ENCODE measurements at places on chromosomes 2 and 18. TPM values are rescaled to one million over a fixed set of nuclear protein-coding genes. Genes with fewer than 3 reads are reported as not detected.

EVA1A gene
- polyA plus RNA-seq: 12.9 TPM

DNA sequence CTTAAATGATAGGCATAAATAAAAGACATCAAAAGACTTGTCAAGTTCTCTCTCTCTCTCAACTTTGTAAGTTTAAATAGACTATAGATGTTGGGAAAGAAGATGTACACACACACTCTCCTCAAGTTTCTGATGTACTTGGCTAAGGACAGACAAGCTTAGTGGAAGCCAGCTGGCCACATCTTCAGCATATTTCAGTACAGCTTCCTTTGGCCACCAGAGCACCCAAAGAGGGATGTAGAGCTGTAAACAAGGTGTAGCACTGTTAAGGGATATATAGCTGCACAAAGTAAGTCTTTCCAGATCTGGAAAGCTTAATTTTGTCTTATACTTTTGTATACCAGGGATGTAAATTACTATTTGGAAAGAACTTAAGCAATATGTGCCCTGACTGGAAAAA lies 64.3 kb upstream of the MSTN start:
- no peak for DNase-seq

AQP4 gene
- polyA plus RNA-seq: 0.80 TPM

RNF103 gene
- 39.8 TPM for polyA plus RNA-seq

- no peak for DNase-seq
Measured at GRCh38 chr2:44655401-44655864, 286.1 kb upstream of the SIX3 start.

DNA sequence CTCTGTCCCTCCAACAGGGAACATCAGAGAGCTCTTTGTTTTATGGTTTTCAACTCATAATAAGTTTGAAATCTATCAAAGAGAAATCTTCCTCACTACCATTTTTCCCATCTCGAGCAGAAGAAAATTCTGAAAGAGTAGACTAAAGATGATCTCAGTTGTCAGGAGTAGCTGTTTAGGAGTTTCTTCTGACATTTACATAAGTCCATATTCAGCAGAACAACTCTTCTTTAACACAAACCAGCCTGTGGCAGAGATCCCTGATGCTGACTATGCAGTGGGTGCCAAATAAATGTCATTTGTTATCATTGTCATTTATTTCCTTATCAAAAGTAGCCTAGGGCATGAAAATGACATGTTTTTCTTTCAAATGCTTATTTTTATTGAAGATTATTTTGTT lies 380.7 kb downstream of the MBD2 start:
- no peak for DNase-seq

HS1BP3 gene
- polyA plus RNA-seq: 14.6 TPM

DNA sequence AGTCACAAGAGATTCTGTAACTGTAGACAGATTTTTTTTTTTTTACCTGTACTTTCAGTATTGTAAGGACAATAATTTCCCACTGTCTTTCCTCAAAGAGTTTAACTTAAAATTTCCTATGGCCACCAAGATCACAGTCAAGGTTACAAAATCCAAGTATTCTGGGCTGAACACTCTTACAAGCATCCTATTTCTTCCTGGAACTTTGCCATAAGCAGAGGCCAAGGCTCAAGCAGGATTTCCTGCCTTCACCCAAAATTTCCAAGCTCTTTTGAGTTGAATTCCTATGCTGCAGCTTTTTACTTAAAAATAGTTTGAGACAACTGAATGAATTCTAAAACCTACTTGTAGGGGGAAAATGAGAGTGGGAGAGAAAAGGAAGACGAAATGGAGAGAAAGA lies 299.4 kb downstream of the ZNF516 start:
- DNase-seq: no peak

SLC8A1 gene
- 73.0 TPM for polyA plus RNA-seq

- no peak for DNase-seq
Measured at GRCh38 chr2:165902934-165903333, 50.6 kb downstream of the TTC21B start.

SGPP2 gene
- polyA plus RNA-seq: 17.4 TPM

DNA sequence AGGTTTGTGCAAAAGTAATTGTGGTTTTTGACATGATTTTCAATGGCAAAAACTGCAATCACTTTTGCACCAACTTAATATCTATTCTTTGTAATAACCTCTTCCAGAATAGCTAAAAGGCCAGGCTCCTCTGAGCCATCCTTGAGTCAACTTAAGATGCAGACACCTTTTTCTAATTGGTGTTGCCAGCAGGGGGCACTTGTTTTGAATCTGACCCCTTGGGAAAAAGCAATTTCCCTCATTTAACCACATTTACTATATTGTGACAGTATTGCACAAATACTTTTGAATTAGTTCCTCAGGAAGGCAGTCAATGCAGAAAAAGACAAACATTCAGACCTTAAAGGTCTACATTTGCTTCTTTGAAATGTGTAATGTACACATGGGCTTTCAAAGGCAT lies 78.6 kb upstream of the GALNT5 start:
- DNase-seq: no peak

- no peak for DNase-seq
Measured at GRCh38 chr2:30886080-30886479, 78.8 kb upstream of the CAPN13 start.

DNA sequence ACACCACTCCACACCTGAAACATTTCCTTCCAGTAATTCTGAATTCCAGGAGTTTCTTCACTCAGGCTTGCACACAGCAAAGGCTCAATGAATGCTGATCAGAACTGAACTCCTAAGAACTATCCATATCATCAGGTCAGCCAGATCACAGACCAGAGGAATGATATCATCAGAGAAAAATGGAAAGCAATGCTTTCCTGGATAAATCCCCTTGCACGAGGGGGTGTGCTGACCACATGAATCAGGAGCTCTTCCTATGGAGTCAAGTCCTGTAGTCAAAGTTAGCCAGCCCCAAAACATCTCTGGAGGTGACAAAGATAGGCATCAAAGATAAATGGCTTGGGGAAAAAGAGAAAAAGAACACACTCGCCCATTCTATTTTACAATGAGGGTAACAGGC lies 83.8 kb upstream of the ACVR2A start:
- DNase-seq: no peak

MREG gene
- polyA plus RNA-seq: 25.4 TPM

LRP2 gene
- polyA plus RNA-seq: 223 TPM

CACNB4 gene
- polyA plus RNA-seq: 15.5 TPM

- DNase-seq: no peak
Measured at GRCh38 chr2:42868096-42868495, 75.7 kb upstream of the HAAO start.

LINC00305 gene
- 3.6 TPM for polyA plus RNA-seq

TMEM185B gene
- polyA plus RNA-seq: 24.3 TPM

APCDD1 gene
- polyA plus RNA-seq: 74.6 TPM

LRRTM4 gene
- 1.4 TPM for polyA plus RNA-seq

GRCh38 chr2:9378433-9379390 lies 44.6 kb downstream of the ITGB1BP1 start:
- no peak for DNase-seq

DNA sequence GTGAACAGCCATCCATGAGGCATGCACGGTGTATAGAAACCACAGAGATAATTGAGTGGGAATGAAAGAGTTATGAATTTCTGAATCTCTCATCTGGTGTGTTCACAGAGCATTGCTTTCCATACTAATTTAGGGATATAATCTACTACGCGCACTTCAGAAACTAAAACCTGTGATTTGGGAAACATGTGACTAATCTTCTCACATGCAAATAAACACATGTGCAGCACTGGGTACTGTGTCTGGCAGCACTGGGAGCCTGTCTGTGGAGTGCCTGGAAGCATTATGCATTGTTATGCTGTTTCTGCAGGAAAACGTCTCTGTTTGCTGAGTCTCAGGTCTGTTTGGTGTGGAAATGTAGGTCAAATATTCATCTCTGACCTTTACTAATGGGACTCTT lies 287.3 kb downstream of the CMPK2 start:
- DNase-seq: no peak

GRCh38 chr2:6986912-6987361 lies 69.7 kb downstream of the RNF144A start:
- no peak for DNase-seq

GBX2 gene
- polyA plus RNA-seq: 0.52 TPM

DNA sequence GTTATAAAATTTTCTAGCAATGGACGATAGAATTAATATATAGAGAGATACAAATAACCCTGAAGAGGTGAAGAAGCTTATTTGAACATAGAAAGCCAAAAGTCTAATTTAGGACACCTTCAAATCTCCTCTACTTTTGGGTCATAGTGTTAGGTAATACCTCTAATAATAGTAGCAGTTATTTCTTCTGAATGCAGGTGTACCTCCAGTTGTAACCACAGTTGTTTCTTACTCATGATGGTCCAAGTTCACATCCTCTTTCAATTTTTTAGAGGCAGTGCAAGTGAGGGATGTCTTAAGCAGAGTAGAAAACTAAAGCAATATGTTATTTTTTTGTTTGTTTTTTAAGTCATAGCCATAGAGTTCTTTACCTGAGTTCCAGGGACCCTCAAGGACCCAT lies 429.5 kb downstream of the CCDC85A start:
- no peak for DNase-seq

RTP5 gene
- not detected for polyA plus RNA-seq

GRCh38 chr2:126643431-126643830 lies 12.5 kb upstream of the GYPC start:
- DNase-seq: no peak

GRCh38 chr18:78713069-78713468 lies 266.5 kb upstream of the SALL3 start:
- DNase-seq: peak; percentile 74

- no peak for DNase-seq
Measured at GRCh38 chr2:166867874-166868514, 20.3 kb upstream of the XIRP2 start.

GRCh38 chr18:80006724-80007123 lies 18.4 kb upstream of the TXNL4A start:
- DNase-seq: no peak

- DNase-seq: no peak
Measured at GRCh38 chr18:36828157-36828629, 609 bp downstream of the TPGS2 start.

GRCh38 chr2:222352981-222353380 lies 54.2 kb upstream of the PAX3 start:
- DNase-seq: no peak

DNA sequence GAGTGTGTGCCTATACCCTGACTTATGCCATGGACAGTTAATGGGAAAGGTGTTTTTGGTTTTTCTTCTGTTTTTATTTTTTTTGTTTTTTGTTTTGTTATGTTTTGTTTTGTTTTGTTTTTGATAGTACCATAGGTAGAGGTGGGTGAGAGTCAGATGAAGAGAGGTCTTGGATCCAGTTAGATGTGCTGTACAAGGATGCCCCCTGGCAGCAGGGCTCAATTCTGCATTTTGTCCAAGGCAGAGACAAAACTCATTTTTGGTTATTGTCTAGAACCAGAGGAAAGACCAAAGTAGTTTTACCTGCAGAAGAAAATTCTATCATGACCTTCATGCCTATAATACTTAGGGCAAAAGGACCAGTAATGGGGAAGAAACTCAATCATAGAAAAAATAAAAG lies 48.5 kb downstream of the SLC5A7 start:
- no peak for DNase-seq

GRCh38 chr2:84969511-84970209 lies 1.3 kb upstream of the KCMF1 start:
- no peak for DNase-seq

DNA sequence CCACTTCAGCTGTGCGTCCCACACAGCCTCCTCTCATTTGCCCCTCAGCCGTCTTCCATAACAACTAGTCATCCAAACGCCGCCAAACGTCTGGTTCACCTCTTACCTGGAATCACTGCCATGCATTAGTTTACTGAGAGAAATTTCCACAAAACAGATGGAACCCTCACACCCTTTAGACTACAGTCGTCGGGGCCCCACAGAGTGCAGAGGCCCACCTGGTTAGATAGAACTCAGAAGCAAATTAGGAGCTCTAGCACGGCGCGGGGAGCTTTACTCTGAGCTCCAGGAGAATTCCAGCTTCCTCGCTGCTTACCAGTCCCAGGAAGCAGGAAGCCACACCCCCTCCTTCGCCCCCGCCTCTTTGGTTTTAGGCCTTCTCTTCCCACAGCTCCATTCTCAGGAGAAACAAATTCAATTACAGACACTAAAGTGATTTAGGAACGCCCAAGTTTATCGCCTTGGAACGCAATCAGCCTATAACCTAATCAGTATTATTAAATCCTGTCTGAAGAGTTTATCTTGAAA lies 9.4 kb downstream of the RNU2-63P start:
- DNase-seq: no peak

- DNase-seq: no peak
Measured at GRCh38 chr2:109231428-109231827, 102.4 kb downstream of the SH3RF3 start.

- no peak for DNase-seq
Measured at GRCh38 chr2:23503097-23503496, 118.1 kb downstream of the KLHL29 start.

DNA sequence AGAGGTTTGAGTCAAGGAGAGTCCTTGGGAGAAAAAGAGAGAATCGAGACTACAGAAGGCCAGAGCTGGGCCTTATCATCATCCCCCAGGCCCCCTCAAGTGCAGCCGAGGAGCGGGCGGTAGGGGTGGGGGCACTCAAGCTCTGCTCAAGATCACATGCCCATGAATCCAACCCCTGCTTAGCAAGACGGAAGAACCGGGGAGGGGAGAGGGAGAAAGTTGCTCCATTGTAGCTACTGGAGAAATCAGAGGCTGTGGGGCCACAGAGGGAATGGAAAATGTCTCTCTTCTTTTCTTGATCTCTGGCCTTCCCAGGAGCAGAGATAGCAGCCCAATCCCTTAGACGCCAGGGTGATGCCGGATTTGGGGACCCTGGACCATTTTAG lies 14.6 kb downstream of the SLC4A3 start:
- no peak for DNase-seq

PSMA8 gene
- not detected for polyA plus RNA-seq

GRCh38 chr2:110877031-110877827 lies 144.9 kb downstream of the ACOXL start:
- no peak for DNase-seq

DNA sequence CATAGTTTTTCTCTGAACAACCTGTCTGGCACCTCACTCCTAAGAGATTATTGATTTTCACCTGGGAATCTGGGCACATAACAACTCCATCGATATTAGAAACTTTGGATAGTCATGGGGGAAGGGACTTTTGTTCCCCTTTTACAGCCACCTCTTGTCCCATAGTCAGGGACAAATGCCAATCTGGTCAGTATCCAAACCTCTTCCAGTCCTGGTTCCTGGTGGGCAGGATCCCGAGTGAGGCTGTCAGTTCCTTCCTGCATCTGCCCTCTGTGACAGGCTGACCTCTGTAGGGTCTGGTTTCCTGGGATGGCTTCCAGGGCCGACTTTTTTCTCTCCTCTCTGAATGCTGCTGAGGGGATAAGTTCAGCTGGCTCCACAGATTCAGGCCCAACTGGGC lies 11.0 kb downstream of the KIF5C start:
- no peak for DNase-seq

GRCh38 chr2:31083234-31083993 lies 54.8 kb downstream of the GALNT14 start:
- peak; percentile 41 for DNase-seq

CLEC4F gene
- 0.12 TPM for polyA plus RNA-seq

GRCh38 chr18:79402977-79403722 lies 7.4 kb downstream of the NFATC1 start:
- DNase-seq: no peak
